T follicular helper cell (primary cell): ENCODE measurements at places on chromosomes 4 and X.

DNA sequence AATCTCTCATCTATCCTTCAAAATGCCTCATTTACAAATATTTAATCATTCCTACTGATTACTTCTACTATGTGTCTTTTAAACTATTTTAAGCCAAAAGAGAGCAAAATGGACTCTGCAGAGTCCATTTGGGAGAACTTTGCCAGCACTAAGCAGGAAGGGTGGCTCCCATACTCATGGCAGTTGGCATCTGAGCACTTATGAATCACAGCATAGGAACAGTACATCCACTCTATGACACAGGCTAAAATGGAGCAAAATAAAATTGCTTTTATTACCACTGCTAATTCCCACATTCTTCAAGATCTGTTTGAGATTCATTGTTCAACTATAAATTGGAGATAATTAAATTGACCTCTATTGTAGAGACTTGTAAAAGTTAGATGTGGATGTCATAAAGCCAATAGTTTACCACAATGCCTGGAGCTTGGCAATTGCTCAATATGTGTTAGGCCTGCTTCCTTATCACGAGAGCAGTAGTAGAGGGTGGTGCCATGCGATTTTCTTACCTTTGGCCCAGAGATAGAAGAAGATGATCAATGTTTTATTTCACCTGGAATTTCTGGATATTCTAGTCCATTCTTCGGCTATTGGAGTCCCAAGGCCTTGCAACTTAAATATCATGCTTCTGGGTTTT, 19.1 kb downstream of the HPGD start:
- no peak for DNase-seq

DNA sequence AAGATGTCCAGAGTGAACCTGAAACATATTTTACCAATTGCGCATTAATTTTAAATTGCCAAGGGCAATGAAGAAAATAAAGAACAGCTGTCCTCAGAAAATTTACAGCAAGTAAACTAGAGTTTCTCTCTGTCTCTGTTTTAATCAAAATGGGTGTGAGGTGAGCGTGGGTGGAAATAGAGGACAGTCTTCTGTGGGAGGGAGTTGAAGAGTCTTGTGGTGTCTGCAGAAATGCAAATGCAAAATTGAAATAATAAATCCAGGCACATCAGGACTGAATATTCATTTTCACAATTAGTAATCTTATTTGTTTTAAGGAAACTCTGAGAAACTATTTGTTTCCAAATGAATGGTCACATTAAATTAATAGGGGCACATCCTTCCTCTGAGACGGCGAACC, 192.0 kb downstream of the ARHGAP10 start:
- DNase-seq = no peak

DNA sequence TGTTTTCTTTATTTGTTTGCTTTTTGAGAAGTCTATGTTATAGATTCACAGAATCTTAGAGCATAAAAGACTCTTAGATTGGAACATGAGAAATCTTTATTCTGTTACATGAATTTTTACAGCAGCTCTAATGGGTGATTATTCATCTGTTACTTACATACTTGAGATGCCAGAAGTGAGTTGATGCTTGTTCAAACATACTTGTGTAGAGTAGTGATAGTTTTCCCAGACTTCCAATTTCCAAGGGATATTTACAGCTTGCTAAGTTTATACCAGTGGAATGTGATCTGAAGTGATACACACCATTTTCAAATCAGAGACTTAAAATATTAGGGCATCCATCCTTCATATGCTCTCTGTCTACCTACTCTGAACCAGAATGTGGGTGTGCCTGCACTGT, 252.9 kb upstream of the SMIM31 start:
- DNase-seq = no peak

GRCh38 chrX:55109306-55109705, 20.5 kb downstream of the PAGE2 start:
- DNase-seq = no peak
